Stimulated activated CD4-positive, alpha-beta T cell treated with anti-CD3 and anti-CD28 coated beads, TNF-alpha, amount 100 ng/mL, for 4 hours (primary cell): ENCODE measurements at places on chromosomes 5 and 9.

DNA sequence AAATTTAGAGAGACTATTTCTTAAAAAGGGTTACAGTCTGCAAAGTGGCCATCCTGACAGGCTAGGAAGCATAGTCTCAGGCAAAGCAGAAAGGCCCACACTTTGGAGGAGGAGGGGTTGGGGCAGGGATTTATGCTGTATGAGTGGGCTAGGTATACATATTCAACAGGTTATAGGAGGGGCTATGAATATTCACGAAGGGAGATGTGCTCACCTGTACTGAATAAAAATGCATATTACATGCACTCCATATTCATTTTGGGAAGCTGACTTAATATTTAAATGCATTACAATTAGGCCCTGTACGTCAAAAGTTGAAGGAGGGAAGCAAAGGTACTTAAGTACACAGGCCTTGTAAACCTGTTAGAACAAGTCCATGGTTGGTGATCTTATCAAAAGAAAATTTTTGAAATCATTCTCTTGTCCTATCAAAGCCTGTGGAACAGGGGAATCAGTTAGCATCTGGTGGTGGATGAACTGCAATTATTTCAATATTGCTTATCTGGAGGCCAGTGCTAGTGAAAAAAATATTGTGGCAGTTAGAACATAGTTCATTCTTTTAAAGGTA, 1.6 kb downstream of the CENPP start:
- no peak for DNase-seq

DNA sequence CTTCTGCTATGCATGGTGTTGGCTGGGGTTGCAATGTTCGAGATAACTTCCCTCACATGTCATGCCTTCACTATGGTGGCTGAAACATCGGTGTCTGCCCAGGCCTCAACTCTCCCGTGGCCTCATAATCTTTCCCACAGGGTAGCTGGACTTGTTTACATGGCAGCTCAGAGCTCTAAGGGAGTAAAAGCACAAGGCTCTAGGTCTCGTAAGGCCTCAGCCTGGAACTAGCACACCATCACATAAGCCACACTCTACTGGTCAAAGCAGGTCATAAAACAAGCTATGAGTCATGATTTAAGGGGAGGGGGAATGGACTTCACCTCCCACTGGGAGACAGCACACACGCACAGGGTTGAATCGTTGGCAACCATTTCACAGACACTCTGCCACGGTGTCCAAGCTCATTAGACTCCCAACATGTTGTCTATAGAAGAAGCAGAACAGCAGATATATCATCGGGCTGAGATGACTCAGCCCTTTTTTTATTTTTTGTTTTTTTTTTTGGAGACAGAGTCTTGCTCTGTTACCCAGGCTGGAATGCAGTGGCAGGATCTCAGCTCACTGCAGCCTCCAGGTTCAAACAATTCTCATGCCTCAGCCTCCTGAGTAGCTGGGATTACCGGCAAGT, 66.8 kb upstream of the IL17B start:
- no peak for DNase-seq

- no peak for DNase-seq
These were observed 8.0 kb downstream of the MAP1B start for GRCh38 chr5:72115296-72115695.

DNA sequence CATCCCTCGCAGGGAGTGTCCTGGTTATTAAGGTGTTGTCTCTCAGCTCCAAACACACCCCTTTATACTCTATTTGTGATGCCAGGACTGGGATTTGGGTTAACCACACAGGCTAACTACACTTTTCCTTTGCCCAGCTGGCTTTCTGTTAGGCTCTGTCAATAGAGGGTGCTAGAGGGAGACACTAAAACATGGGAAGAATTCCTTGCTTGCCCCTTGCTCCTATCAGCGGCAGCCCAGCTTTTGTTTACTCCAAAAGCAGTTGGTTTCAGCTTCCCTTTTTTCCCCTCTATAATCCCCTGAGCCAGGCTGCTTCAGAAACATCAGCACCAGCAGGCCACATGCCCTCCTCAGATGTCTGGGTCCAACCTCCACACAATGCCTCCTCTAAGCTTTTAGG, 297.1 kb downstream of the KCTD16 start:
- no peak for DNase-seq

DNA sequence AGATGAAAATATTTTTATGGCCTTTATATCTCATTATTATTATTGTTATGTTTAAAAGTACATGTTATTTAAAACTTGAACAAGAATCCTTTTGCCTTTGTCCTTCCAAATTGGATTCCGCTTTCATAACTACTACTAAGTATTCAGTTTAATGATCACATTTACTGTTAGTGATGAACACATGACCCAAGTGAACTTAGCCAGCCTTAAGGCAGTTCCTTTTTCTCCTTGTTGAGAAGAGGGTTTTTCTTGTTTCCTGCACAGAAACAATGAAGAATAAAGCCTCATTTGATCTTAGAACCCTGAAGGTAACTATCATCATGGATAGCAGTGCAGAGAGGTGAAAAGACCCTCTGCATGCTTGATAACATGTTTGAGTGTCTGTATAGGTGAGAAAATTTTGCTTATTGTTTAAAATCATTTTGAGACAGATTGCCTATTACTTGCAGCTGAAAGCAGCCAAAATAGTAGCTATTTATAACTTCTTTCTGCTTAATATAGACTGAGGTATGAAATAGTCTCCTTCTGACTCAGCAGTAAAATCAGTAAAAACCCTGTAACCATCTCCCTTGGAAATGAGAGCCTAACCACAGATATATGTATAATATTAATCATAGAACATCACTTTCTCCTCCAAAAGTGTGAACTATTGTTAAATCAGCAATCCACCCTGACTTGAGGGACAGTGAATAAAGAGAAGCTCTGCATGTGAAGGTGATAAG, 266.2 kb downstream of the SPATA31D1 start:
- no peak for DNase-seq

DNA sequence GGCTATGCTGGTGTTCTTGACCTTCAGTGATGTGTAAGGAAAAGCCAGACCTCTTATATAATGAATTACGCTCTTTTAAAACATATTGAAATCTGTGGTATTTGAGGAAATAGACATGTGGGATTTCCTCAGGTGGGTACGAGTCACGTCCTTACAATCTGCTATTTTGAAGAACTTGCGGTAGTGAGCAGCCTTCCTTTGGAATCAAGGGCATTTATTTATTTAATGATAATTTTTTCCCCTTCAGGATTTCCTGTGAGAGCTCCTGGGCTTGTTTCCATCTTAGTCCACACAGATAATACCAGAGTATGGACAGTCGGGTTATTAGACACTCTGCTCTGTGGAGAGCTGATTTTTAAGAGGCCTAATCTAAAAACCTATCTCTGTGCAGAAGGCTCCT, 167.9 kb downstream of the ARHGEF28 start:
- no peak for DNase-seq

DNA sequence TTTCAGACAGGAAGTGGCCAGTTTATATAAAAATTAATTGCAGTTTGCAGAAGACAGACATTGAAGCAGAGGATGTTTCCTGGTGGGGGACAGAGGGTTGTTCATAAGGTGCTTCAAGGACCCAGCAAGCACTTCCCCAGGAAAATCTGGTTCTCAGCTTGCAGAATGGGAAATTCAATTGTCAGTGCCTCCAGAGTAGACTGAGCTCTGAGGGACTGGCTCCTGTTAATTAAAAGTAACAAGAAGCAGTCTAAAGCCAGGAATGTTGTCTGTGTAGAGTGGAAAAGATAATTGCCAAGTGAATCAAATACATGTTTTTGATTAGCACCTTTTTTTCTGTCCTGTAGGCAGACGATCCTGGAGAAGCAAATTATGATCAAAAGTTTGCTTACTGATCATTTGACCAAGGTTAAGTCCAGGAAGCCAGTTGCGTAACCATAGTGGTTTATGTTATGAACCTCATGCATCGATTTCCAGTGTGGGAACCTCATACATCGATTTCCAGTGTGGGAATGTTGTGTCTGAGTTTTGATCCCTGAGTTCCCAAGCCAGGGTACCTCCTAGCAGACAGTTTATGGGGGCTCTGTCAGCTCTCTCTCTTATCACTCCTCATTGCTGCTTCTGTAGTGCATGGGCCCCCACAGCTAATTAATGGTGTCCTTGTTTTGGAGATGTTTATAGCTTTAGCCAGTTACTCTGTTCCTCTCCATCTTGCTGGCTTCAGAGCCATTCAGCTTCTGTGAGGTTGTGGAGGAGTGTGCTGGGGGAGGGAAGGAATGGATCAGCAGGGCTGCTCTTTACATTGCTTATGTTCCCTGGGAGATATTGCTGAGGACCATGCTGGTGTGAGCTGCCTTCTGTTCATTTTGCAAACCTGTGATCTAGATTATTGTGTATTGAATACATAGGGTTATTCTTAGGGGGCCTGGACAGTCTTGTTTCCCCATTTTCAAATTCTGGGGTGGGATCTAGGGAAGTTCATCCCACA, 17.1 kb downstream of the MSANTD3 start:
- no peak for DNase-seq

DNA sequence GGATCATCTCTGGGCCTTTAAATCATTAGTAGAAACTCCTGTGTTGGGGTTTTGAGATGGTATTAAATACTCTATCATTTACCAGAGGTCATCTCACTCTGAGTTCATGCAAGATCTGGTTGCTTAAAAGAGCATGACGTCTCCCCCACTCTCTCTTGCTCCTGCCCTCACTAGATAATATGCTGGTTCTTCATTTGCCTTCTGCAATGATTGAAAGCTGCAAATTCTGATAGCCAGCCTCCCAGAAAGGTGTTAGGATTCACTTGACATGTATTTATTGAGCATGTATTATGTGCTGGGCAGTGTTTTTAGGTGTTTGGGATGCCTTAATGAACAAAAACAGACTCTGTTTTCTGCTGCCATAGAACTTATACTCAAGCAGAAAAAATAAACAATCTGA, 41.2 kb downstream of the EGFLAM start:
- no peak for DNase-seq

- DNase-seq, result no peak
These were observed 23.7 kb downstream of the ENHO start for GRCh38 chr9:34499076-34499475.

DNA sequence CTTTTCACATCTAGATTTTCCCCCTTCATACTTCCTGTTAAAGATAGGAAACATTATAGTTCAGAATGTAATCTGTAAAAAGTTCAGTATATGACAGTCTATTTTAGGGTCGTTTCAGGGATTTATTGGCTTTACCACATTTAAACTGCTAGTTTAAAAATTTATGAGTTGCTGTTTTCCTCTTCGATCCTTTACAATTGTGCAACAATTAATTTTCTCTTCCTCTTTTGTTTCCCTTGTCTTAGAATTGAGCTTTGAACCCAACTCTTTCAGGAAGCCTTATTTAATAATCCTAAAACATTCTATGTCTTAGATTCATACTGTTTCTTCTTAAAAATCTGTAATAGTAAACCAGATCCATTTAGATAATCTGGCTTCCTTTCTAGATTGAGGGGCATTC, 16.4 kb downstream of the ZSWIM6 start:
- DNase-seq, result no peak

DNA sequence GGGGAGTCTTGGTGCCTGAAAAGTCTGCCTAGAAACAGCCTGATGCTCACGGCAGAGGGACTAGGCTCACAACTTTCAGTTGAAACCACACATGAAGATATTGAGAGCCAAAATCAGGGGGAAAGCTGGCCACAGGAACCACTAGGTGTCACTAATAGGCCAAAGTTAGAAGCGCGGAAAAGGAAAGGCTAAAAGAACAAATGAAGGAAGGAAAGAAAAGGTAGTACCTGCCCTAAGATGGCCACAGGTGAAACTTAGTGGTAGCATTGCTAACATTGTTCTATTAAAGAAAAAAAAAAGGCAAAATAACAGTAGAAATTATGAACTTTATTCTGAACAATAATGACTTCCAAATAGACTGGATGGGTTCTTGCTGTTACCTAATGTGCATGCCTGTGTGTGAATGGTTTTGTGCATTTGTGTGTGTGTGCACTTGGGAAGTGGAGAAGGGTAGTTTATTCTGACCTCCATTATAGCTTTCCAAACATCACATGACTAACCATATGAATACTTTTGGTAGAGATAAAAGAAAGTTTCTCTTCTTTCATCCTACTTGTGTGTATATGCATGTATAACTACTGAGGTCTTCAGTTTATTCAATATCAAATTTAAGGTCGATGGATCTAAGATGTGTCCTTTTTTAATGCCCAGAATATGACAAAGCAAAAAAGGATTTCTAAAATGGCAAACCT, 2.1 kb upstream of the RFESD start:
- peak; percentile 12 for DNase-seq

GRCh38 chr5:17413691-17414090, 84.3 kb upstream of the TAF11L2 start:
- no peak for DNase-seq

- DNase-seq, result no peak
These were observed 29.3 kb upstream of the ABL1 start for GRCh38 chr9:130805510-130806326.

DNA sequence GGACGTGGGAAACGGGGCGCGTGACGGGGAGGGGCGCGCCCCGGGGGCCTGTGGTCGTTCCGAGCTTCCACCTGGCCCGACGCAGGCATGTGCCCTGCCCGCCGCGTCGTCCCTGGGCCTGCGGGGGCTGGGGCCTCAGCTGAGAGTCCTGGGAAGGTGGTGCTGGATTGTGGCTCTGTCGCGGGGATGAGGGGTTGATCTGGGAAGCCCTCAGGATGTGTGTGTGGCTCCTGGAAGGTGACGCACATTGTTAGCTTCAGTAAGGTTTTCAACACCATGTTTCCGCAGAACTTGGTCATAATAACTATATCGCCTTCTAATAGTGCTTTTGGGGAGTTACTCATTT, 589.1 kb downstream of the MTRR start:
- no peak for DNase-seq

GRCh38 chr9:4443439-4443838, 46.8 kb upstream of the SLC1A1 start:
- no peak for DNase-seq

DNA sequence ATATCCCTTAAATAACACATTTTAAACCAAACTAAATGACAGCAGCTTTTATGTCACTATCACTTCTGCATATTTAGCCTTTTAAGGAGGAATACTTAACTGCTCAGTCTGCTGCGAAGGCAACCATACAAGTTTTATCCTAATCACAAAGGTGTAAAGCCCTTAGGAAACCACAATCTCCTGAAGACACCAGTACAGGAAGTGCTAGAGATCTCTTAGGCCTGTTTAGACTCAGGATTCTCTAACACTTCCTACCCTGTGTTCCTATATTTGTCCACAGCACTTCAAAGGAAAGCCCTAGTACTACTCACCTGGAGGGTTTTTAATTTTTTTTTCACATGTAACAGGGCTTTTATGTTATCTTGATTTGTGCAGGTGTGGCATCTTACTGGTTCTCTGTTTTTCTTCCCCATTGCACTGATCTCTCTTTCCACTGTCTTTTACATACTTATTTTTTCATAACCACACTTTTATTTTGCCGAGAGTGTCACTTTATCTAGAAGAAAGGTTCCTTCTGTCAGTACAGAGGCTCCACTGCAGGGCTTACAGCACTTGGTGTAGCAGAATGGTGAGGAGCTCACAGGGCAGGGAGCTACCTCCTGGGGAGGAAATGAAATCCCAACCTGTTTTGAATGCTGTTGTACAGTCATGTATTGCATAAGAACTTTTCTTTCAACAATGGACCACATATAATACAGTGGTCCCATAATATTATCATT, 1060.6 kb upstream of the ACO1 start:
- DNase-seq, result no peak
